ENCODE measurements at places on chromosomes 11 and 22.

- no peak for DNase-seq
Observed at GRCh38 chr22:36223504-36223903, 15.8 kb downstream of the APOL2 start.

DNA sequence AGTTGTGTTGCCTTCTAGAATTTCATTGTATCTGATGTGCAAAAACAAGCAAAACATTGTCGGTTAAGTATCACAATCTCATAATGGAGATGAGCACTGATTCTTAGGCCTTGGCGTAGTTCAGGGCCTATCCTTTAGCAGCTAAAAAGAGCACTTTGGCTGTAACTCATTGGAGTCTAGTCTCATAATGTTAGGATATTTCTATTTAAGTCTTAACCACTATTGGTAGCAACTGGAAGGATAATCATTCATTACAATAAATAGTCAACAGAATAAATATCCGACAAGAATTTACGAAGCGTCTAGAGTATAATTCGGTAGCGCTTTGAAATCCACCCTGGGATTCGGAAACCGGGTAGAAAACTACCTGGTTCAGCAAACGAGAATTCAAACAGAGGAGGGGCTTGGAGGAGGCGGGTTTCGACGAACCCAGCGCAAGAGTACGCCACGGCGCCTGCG lies 461 bp upstream of the EED start:
- peak; percentile 87 for DNase-seq

GRCh38 chr11:115385226-115385625 lies 119.0 kb downstream of the CADM1 start:
- DNase-seq: no peak

DNA sequence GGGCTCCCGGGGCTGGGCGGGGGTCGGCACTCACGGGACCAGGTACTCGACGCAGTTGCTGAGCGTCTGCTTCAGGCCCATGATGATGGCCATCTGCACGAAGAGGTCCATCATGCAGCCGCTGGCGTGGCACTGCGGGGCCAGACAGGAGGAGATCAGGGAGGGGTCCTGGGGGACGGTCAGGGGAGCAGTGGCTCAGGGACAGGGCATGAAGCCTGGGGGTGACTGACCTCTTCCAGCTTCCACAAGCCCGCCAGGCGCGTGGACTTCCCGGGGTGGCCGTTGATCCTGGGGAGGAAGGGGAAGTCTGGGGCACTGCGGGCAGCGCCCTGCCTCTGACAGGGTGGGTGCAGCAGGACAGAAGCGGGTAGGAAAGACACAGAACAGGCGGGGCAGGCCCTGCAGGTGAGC lies 6.1 kb upstream of the SIGIRR start:
- peak; percentile 13 for DNase-seq

DNA sequence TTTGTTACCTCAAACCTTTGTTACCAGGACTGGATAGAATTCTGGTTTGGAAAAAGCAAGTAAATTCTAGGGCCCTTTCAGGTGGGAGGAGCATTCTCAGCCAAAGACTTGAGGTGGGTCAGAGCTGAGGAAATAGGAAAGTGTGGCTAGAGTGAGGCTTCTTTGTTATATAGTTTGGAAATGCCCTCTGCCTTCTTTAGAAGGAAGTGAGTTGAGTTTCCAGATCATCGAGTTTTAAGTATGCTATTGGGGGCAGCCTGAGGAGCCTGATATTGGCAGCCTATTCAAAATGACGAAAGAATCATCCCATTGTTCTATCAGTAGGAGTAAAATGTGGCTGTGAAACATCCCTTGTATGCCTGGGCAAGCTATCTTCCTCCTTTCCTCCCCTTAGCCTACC lies 134.1 kb downstream of the ARHGAP42 start:
- no peak for DNase-seq

DNA sequence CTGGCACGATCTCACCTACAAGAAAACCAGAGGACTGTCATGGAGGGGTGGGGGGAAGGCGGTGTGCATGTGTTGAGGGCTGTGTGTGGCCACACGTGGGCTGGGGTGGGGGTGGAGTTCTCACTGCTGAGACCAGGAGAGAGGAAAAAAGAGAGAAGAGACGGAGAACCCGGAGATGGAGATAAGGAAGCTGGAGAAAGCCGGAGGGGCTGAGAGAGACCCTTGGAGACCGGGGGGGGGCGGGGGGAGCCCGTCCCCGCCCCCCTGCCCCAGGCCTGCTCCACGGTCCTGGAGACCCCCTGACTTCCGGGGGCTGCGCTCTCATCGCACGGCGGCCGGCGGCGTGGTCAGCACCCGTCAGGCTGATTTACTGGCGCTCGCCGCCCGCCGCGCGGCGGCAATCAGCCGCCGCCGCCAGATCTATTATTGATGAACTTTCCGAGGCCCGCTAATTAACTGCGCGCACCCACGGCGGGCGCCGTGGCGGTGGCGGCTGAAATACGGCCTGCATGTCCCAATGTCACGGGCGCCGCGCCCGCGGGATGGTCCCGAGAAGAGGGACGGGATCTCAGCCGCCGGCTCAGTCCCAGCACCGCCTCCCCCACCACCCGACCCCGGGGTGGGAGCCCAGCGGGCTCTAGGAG lies 187.4 kb downstream of the MN1 start:
- DNase-seq: no peak

DNA sequence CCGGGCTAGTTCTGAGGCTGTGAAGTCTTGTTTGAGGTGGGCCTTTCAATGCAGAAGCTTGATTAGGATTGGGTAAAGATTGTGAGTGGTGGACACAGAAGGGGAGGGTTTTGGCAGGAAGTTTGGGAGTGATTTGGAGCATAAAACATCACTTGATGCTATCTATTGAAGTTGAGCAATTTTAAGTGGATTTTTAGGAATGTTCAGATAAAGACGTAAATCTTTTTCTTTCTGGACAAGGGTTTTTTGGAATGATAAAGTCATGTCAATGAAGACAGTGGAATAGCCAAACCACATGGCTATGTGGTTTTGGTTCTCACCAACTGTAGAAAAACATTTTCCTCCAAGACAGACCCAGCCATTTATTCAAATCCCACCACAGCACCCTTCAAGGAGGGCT lies 111.2 kb upstream of the SNX19 start:
- DNase-seq: no peak

GRCh38 chr11:114496915-114497314 lies 57.6 kb downstream of the REXO2 start:
- no peak for DNase-seq

DNA sequence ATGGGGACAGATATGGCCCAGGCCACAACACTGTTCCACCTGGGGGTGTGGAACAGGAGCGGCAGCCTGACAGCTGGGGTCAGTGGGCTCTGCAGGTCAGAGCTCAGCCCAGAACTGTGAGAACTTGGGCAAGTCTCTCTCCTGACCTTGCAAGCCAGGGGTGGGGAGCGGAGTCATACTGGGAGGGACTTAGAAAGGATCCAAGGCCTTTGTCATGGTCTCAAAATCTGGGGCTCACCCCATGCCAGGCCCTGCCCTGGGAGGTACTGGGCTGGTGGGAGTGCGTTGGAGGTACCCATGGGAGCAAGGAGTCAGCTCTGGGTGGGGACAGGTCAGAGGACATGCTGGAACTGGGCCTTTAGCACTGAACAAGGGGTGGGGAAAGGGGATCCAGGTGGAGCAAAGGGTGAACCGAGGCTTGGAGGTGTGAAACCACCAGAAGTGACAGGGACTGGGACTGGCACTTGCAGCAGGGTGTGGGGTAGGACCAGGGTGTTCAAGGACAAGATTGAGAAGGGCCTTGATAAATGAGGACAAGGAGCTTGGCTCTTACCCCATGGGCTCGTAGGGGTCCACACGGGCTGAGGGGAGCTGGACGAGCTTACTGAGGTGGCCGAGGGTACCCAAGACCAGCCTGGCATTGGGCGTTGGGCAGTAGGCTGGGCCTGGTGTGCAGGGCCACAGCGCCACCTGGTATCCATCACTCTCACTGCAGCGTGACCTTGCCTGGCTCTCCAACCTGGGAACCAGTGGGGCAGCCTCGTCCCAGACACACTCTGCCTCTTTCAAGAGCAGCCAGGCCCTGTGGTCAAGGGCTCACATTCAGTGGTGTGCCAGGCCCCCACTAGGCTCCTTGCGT lies 7.4 kb upstream of the PMM1 start:
- peak; percentile 28 for DNase-seq

DNA sequence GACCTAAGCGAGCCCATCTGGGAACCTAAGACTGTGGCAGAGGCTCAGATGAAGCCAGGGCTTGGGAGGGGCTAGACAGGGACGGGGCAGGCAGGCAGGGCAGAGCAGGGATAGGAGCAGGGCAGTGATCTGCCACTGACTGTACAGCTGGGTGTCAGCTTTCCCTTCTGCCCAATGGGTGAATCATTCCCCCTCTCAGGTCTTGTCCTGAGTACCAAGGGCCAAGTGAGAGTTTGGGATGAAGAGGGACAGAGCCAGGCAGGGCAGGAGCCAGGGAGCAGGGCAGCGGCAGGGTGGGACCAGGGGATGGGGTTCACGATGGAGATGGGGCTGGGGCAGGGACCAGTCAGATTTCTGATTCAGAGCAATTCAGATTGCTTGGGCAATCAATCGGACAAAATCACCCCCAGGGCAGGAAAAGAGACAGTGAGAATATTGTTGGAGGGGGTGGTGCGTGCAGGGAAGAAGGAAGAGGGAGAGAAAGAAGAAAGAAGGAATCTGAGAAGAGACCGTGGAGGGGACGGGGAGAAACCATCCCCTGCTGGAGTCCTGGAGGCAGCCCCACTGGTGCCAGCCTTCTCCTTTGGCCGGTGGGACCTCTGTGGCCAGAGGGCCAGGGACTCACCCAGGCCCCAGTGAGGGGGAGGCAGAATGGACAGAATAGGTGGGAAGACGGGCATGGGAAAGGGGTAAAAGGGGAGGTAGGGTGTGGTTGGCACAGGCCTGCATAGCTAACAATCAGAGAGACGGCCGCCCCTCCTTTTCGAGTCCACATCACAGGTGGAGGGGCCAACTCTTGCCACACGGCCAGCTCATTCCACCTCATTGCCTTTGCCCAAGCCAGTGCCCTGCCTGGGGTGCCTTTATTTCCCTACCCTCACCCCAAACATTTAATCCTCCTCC lies 47.2 kb downstream of the CYTH4 start:
- no peak for DNase-seq

DNA sequence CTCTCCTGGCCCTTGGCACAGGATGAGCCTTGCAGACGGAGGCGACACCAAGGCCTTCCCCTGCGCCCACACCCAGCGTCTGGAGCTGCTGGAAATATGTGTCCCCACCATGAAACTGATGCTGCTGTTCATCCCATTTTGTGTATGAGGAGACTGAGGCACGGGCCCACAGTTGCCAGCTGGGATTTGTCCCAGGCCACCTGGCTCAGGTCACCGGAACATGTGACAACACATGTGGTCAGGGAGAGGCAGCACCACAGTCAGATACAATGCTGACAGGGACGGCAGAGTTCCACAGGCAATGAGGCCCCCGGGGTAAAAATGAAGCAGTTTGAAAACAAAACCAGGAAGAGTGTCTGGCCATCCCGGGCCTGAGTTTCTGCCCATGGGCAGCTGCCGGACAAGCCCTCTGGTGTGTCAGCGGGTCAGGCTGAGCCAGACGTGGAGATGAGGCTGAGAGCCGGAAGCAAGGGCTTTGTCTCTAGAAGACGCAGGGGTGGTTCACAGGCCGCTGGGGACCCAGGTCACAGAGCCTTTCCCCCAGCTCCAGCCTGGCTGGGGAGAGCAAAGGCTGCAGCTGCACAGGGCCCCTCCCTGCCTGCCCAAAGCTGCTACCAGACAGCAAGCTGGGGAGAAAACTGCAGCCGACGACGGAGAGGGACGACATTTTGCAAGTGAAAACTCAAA lies 80.7 kb downstream of the CDKN1C start:
- peak; percentile 8 for DNase-seq

- DNase-seq: peak; percentile 30
Observed at GRCh38 chr11:32792948-32793475, 1.4 kb downstream of the CCDC73 start.

DNA sequence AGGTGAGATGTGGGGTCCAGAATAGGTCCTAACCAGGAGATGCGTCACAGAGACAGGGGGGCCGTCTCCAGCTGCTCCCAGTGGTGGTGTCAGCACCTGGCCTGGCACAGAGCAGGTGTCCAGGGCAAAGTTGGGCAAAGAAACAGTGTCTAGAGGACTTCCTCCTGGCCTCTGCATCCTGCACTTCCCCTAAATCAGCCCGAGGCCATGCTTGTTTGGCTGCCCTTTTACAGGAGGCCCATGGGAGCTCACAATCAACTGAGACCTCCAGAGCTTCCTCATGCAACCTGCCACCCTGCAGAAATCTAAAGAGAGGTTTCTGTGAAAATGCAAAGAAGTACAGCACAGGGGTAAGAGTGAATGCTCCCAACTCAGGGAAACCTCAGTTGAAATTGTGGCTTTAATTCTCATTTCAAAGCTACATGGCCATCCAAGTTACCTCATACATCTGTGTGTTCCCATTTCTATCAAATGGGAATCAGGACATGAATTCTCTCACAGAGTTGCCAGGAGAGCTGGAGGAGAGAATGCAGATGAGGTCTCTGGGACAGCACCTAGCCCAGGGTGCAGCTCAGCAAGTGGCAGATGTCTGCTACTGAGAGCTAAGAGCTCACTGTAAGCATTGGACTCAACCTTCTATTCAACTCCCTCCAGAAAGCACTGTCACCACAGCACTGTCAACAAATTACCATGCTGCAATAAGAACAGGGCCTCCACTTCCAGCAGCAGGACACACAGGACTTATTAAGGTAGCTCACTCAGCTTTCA lies 32.6 kb downstream of the TCIRG1 start:
- no peak for DNase-seq

DNA sequence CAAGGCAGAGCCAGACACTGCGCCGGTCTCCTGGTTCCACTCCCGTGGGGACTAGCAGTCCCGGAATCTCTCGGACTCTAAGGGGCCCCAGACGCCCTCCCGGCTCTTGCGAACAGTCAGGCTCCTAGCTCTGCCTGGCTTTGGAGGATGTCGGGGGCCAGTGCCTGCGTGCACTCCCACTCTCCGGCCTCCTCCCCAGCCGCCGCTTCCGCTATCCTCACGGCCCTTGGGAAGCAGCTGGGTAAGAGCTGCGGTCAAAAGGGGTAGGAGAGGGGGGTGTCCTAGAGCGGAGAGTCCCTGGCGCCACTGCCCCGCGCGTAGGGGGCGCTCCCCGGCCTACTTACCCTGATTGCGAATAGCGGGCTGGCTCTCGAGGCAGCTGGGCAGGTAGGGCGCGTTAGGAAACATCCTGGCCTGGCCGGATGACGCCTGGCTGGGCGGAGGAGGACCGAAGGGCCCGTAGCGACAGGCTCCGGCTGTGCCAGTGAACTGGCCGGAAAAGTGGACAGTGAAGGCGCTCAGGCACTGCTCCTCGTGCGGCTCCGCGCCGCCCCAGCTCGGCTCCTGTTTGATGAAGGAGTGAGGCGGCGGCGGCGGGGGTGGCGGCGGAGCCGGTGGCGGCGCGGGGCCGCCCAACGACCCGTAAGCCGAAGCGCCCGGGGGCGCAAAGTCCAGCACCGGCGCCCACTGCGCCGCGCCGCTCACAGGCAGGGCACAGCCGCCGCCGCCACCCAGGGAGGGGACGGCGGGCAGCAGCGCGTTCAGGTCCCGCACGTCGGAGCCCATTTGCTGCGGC lies 785 bp downstream of the WT1 start:
- no peak for DNase-seq
